Daoy (cell line): ENCODE measurements at places on chromosomes 7 and 10. TPM values are rescaled to one million over a fixed set of nuclear protein-coding genes. Genes with fewer than 3 reads are reported as not detected.

GRCh38 chr10:35794703-35795102, 152.6 kb upstream of the FZD8 start:
- peak; percentile 67 for DNase-seq

GRCh38 chr10:29751684-29752083, 116.9 kb upstream of the SVIL start:
- DNase-seq, result no peak

GRCh38 chr10:132962623-132963429, 20.5 kb upstream of the CFAP46 start:
- no peak for DNase-seq

GRCh38 chr7:139701908-139702307, 75.9 kb downstream of the HIPK2 start:
- DNase-seq, result no peak

DNA sequence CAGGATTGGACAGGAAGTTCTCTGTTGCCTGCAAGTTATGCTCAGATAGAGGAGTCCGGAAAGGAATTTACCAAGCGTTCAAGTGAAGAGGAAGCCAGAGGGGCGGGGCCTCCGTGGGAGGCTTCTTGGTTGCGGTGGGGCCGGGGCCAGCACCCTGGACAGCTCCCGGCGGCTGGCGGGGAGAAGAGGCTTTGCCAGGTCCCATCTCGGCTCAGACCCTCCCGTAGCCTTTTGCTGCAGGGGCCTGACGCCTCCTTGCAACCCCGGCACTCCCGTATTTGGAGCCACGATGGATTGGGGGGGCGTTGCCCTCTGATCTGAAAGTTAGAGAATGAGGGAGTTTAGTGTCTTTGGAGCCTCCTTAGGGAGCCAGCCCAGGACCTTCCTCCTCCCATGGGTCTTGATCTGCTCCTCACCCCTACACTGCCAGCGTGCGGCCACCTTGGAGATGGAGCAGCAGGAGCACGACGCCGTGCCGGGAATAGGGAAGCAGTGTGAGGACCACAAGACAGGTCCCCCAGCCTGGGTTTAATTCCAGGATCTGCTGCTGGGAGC, 3.1 kb upstream of the SLC18A3 start:
- DNase-seq, result peak; percentile 60

GRCh38 chr7:93890041-93890463, 501 bp downstream of the TFPI2 start:
- DNase-seq, result peak; percentile 72

Gene KLHL7
- total RNA-seq, result 101 and 119 TPM in 2 replicates

- DNase-seq, result peak; percentile 33
Observed at GRCh38 chr10:60382946-60383681, 6.6 kb downstream of the ANK3 start.

GRCh38 chr10:114940735-114941134, 2.7 kb downstream of the TRUB1 start:
- no peak for DNase-seq

DNA sequence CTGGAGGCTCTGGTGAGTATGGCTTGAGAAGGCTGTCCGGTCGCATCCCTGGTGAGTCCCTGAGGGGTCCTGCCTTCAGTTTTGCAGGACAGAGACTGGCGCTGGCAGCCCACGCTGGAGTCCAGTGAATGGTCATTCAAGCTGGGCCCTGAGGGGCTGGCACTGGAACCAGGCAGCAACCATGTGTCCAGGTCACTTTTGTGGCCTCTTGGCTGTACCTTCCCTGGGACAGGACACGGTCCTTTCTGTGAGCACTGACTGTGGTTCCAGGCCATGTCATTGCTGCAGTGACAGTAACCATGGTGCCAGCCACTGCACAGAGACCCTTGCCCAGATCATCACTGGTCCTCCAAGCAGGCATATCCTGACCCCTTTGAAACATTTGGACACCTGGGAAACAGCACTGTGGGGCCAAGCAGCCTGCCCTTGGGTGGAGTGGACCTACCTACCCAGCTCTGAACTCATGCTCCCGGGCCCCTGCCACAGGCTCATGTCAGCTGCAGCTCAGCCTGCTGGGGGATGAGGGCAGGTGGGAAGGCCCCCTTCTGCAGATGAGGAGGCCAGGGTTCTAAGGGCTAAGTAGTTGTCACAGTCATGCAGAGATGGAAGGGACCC, 72.1 kb downstream of the ADCY1 start:
- DNase-seq, result peak; percentile 3
